ENCODE measurements at places on chromosomes 4 and X. TPM values are rescaled to one million over a fixed set of nuclear protein-coding genes. Genes with fewer than 3 reads are reported as not detected.

Gene CPXCR1
- total RNA-seq, result not detected

Gene LRPAP1
- 282 TPM for total RNA-seq

Gene F8A1
- 4.6 TPM for total RNA-seq

Gene STK32B
- total RNA-seq, result 1.6 TPM

Gene MXRA5
- total RNA-seq, result 6.6 TPM

Measured in smooth muscle cell of the umbilical artery (primary cell).